AG10803 (cell line): ENCODE measurements at places on chromosomes 2 and 18.

GRCh38 chr2:112674229-112674628 is 28.5 kb downstream of the SLC20A1 start:
- DNase-seq, result no peak

GRCh38 chr2:197310987-197311420 is 424 bp upstream of the ANKRD44 start:
- DNase-seq, result no peak

DNA sequence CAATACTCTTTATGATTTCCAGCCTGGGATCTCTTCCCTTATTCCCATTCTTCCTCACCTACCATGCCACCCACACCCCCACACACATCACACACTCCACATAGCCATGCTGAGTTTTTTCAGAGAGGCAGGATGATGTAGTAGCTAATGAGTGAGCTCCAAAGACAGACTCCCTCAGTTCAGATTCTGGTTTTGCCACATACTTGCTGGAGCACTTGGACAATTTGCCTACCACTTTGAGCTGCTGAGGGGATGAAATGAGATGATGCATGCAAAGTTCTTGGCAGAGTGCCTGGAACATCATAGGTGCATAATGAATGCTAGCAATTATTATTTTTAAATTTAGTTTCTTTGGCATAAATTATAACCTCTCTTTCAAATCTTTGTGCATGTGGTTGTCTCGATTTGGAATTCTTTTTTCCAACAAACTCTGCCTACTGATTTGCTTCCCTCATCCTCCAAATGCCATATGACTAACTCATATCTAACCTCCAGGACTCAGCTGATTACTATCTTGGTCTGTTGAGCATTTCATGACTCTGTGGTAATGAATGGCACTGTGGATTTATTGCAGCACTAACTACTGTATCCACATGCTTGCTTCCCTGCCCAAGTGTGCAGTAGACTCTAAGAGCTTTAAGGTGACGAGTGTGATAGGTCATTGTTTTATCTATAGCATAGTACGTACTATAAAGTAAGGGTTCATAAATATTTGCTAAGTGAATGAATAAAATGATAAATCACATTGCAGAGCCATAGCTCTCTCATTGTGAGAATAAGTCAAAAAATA is 99.1 kb downstream of the TACR1 start:
- DNase-seq, result peak; percentile 92

GRCh38 chr18:37535968-37536367 is 29.6 kb downstream of the CELF4 start:
- peak; percentile 10 for DNase-seq

- DNase-seq, result no peak
Measured at GRCh38 chr2:144349674-144350073, 170.2 kb downstream of the ZEB2 start.

DNA sequence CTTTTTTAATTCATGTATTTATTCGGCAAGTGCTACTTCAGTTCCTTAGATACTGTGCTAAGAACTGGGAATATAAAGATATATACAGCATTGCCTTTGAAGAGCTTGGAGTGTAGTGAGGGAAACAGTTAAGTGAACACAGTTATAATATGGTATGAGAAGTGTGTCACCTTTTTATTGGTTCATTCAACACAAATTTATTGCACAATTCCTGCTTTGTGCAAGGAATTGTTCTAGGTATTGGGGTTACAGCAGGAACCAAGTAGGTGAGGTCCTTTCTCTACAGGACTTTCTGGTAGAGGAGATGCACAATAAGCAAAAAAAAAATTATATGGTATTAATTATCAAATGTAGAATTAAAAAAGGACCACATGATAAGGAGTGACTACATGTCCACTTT is 65.5 kb downstream of the MTX2 start:
- DNase-seq, result no peak

DNA sequence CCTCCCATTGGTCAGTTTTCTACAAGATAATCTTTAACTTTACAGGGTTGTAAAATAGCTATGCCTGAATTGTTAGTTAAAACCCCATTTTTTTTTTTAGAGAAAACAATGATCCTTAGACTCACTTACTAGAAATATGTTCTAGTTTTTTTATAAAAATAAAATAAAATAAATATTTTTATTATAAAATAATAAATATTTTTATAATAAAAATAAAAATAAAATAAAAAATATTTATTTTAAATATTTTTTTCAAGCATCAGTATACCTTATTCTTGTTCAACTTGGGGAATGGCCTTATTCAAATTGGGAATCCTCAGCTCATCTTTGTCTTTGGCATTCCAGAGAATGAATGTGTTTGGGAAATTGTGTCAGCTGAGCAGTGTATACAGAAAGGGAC is 20.8 kb upstream of the IL1RL1 start:
- DNase-seq, result no peak

DNA sequence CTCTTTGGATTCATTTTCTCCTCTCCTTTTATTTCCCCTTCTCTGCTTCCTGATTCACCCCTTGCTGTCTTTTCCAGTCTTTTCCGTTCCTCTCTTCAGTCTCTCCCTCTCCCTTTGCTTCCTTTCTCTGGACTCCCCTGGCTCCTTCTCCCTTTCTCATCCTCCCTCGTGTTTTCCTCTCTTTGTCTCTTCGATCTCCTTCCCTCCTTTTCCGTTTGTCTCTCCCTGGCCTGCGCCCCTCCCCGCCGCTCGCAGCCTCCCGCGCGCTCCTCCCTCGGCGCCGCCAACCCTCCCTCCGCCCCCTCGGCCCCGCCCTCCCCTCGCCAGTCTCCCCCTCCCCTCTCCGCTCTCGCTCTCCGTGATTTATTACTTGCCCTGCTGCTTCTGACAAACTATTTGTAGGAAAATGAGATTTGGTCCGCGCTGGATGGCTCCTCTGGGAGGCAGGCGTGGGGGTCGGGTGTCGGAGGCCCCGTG is 46.0 kb upstream of the PAX8 start:
- DNase-seq, result peak; percentile 49

DNA sequence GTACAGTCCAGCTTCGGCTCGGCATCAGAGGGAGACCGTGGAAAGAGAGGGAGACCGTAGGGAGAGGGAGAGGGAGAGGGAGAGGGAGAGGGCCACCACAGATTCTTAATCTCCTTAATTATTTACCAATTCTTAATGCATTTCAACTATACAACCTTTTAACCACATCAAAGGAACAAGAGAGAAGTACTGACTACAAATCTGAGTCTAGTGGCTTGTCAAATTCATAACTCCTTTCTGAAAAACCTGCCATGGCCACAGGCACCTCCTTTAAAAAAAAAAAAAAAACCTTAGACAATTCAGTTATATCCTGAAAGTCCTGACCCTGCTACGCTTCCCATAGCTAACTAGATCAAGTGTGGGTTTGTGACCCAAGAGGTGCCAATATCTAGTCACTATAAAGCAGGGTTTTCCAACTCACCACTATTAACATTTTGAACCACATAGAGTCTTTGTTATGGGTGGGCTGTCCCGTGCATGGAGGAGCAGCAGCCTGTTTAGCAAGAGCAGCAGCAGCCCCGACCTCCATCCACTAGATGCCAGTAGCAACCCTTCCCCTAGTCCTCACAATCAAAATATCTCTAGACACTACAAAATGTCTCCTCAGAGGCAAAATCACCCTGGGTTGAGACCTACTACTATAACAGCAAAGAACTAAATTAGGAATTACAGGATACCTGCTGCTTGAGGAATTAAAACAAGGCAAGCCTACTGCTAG is 6.8 kb downstream of the ESCO1 start:
- no peak for DNase-seq

- no peak for DNase-seq
Measured at GRCh38 chr2:1268034-1268433, 145.2 kb upstream of the TPO start.

DNA sequence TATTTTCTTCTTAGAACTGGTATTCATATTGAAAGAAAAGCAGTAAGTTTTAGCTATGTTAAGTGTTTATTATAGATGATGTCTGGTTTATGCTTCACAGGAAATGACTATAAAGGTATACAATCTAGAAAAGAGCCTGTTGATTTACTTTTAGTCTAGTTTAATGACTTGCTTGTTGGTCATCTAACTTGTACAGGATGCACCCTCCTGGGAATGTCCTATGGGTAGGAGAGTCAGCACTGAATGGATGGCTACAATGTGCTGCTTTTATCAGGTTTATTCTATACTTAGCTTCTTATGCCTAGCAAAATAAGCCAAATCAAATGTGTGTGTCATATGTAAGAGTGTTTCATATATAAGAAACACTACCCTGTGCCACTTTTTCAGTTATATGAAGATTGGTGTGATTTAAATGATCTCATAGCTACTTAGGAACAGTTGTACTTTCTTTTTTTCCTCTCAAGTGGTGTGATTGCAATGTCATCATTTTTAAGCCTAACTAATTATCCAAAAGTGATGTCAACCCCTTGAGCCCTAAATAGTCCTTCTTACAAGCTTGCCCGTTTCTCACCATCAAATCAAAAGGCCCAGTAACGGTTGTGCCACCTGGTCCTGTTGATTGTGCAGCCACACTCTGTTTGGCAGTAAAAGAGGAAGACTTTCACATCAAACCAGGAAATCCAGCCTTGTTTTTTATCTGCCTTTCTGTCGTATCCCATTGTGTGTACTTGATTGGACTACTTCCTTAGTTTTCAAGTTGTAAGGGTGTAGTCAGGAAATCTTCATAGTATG is 176.0 kb downstream of the DIS3L2 start:
- DNase-seq, result no peak

GRCh38 chr2:199811346-199811745 is 39.6 kb downstream of the FTCDNL1 start:
- no peak for DNase-seq

GRCh38 chr2:182379241-182379640 is 47.6 kb downstream of the PDE1A start:
- peak; percentile 34 for DNase-seq

GRCh38 chr18:79749251-79750191 is 48.2 kb upstream of the KCNG2 start:
- DNase-seq, result no peak

DNA sequence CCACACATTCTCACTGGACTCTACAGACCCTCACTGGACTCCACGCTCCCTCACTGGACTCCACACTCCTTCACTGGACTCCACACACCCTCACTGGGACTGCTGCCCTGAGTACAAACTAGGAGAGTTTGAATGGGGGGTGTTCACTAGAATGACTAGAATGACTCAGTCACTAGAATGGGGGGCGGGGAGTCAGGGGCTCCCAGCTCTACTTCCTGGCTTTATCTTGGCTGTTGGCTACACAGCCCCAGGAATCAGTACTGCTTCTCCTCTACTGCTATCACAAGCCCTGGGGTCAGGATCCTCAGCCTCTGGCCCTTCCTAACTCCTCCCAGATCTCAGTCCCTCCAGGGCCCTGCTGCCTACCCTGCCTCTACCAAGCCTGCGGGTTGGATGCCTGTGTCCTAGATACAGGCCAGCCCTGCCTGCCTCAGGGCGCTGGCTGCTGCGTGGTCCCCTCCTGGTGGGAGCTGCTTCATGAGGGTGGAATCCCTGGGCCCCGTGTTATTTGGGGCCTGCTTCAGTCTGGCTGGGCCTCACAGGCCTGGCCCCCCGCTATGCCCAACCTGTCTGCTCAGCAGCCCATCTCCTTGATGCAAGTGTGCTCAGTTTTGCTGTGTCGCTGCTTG is 7.8 kb downstream of the PTMA start:
- peak; percentile 23 for DNase-seq

DNA sequence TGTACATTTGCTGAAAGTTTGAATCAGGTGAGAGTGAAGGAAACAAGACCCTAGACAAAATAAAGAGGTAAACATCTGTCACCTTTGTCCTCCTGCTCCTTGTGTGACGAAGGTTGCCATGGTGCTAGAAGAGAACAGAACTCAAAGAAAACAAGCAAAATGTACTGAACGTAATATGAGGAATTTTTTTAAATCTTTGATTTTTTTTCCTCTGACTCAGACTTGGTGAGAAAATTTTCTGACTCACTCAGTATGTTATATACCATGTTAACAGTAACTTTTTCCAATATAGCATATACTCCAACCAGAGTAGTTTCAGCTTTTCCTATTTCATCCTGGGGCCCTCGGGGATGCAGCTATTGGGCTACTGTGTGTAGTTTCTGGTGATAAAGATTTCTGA is 2114.6 kb upstream of the PIK3C3 start:
- DNase-seq, result no peak

GRCh38 chr2:224479826-224480225 is 77.9 kb upstream of the FAM124B start:
- no peak for DNase-seq
